ENCODE measurements at places on chromosomes 16 and 17. TPM values are rescaled to one million over a fixed set of nuclear protein-coding genes. Genes with fewer than 3 reads are reported as not detected.

The PLA2G15 gene
- total RNA-seq = 13.9 TPM

The LRRC75A gene
- not detected for total RNA-seq

The HASPIN gene
- 5.0 TPM for total RNA-seq

The ABCA6 gene
- total RNA-seq = 0.04 TPM

The PRSS53 gene
- 0.86 TPM for total RNA-seq

The PRR11 gene
- total RNA-seq = 54.0 TPM

The PIPOX gene
- total RNA-seq = 0.23 TPM

The SLC6A4 gene
- total RNA-seq = not detected

The SOST gene
- 0.15 TPM for total RNA-seq

The TBC1D3C gene
- total RNA-seq = not detected

The ABCA3 gene
- not detected for total RNA-seq

The MEIOC gene
- total RNA-seq = not detected

The ASPA gene
- not detected for total RNA-seq

The CDRT15 gene
- not detected for total RNA-seq

The PSMD12 gene
- 30.6 TPM for total RNA-seq

The PRAC2 gene
- total RNA-seq = not detected

The RAP1GAP2 gene
- 40.1 TPM for total RNA-seq

The RTN4RL1 gene
- total RNA-seq = 8.0 TPM

The NTN1 gene
- total RNA-seq = 2.4 TPM

The CDH5 gene
- total RNA-seq = 0.08 TPM

The HELZ gene
- total RNA-seq = 14.8 TPM

The ARSG gene
- 0.16 TPM for total RNA-seq

The BCKDK gene
- 58.3 TPM for total RNA-seq

The CCT6B gene
- 0.62 TPM for total RNA-seq

The RDM1 gene
- total RNA-seq = 1.0 TPM

The OR1A1 gene
- not detected for total RNA-seq

The PMFBP1 gene
- total RNA-seq = 0.31 TPM

The SLC6A2 gene
- 0.08 TPM for total RNA-seq

The STX1B gene
- 0.08 TPM for total RNA-seq

The KRTAP1-3 gene
- not detected for total RNA-seq

The DOC2A gene
- total RNA-seq = not detected

The CSH1 gene
- not detected for total RNA-seq

The YPEL3 gene
- total RNA-seq = 36.9 TPM

The PROCA1 gene
- total RNA-seq = 1.3 TPM

The ZP2 gene
- not detected for total RNA-seq

Data from hair follicular keratinocyte (primary cell).